Right lung (tissue), 10 donors: ENCODE measurements at places on chromosomes 3 and 15.

GRCh38 chr15:40053831-40054604 is 15.0 kb upstream of the SRP14 start:
- no peak for DNase-seq

DNA sequence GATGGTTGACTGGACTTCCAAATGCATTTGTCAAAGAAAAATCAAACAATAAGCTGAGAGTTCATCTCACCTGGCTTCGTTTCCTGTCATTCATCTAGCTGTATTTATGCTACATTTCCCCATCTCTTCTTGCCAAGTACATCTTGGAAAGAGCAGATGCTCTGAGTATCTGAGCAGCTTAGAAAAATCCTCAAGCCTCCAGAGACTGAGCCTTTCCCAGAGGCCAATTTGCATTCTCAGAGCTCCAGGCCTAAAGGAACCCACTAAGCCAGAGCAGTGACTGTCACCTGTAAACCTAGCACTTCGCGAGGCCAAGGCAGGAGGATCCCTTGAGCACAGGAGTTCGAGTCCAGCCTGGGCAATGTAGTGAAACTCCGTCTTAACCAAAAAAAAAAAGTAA is 100.5 kb downstream of the XXYLT1 start:
- DNase-seq: no peak

DNA sequence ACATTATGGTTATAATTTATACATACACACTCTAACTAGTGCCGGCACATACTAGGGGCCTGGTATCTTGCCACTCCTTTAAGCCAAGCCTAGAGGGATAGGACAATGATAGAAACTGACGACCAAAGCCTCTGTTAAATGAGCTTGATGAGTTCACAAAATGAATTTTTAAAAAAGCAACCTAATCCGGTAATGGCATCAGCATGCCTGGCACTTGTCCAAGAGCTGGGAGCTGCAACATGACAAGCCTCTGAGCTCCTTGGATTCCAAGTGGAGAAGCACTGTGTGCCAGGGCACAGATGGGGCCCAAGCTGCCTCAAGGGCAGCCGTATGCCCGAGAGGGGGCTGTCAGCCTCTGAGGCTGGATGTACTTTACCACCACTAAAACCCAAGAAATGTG is 9.7 kb downstream of the ETV5 start:
- no peak for DNase-seq

DNA sequence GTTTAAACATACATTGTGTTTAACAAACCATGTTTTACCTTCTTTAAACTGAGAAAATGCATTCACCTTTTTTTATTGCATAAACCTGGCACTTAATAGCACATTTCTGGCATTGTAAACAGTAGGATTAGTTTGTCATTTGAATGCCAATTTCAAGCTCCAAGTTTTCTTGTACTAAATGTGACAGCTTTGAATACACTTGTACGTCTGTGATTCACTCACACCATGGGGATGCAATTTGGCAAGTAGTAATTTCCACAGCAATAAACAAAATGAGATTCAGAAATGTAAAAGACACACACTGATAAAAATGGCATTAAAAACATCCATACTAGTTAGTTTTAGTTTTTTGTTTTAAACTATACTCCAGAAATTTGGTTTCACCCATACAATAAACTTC is 598.9 kb downstream of the SI start:
- DNase-seq: no peak

DNA sequence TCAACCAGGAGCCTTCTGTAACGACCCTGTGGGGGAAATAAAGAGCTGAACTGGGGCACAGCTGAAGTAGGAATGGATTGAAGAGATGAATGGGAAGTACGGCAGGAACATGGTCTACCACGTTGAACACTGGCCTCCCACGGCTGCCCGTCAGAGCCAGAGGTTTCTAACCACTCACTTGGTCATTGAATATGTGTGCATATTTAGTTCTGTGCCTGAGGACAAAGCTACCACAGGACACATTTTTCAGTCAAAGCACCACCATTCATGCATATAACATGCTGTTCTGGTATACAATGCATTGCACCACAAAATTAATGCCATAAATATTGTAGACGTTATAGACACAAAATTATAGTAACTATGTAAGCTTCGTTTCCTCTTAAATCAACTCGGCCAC is 75.5 kb downstream of the MB21D2 start:
- DNase-seq: no peak

GRCh38 chr3:120763601-120764000 is 21.1 kb downstream of the GTF2E1 start:
- no peak for DNase-seq
